OCI-M1 (cell line): ENCODE measurements at places on chromosomes 16 and 17.

DNA sequence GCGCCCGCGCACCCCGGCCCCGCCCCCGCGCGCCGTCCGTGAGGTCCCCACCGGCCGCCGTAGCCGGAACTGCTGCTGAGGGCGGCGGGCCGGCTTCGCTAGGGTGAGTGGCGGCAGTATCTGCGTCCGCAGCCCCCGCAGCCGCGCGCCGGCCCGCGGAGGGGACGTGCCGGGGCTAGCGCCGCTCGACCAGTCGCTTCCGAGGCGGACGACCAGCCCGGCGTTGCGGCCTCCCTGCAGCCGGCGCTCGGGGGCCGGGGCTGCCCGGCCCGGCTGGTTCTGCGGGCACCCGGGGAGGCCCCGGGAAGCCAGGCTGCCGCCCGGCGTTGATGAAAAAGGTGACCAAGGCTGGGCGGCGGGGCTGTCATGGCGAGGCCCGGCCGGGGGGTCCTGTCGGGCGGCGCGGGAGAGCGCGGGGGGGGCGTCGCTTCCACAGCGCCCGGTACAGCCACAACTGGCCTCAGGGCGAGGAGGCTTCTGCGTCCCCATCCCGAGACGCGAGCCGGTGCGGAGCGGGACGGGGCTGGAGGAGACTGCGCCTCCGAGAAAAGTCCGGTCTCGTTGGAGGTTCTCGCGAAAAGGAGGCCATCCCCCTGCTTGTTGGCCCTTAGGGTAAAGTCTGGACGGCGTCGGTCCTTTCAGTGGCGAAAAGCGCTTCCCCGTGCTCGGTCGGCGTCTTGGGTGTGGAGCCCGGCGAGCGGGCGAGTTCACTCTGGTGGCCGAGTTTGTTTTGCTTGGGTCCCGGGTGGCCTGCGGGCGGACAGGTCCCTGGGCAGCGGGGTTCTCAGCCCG lies at the start of gene CRAMP1:
TSS of gene CRAMP1 (plus strand) at position 41 of the 792 bp plus-strand sequence. CDS start 2,280 bp downstream, outside the sequence.
- peak; percentile 56 for DNase-seq

- no peak for DNase-seq
Measured at GRCh38 chr16:11374255-11374654, 29.0 kb downstream of the RMI2 start.

GRCh38 chr17:17900615-17901520 lies 64.1 kb upstream of the SREBF1 start:
- DNase-seq: peak; percentile 54

- no peak for DNase-seq
Measured at GRCh38 chr16:24156777-24157176, 99.4 kb upstream of the CACNG3 start.

DNA sequence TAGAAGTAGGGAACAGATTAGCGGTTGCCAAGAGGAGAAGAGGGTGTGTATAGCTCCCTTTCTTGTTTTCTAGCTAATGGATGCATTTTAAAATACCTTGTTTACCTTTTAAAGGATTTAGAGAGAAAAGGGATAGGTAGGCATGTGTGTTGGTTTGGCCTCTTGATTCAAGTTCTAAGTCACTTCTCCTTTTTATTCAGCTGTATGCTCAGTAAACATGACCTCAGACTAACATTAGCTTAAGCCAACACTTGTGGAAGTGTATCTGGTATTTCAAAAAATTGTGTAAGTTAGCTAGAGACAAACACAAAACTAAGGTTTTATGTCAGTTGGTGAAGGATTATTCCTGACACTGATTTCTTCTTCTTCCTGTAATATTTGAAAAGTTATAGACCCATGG lies 204.1 kb upstream of the NOG start:
- DNase-seq: no peak

GRCh38 chr16:58011652-58012051 lies 10.4 kb downstream of the USB1 start:
- DNase-seq: no peak

DNA sequence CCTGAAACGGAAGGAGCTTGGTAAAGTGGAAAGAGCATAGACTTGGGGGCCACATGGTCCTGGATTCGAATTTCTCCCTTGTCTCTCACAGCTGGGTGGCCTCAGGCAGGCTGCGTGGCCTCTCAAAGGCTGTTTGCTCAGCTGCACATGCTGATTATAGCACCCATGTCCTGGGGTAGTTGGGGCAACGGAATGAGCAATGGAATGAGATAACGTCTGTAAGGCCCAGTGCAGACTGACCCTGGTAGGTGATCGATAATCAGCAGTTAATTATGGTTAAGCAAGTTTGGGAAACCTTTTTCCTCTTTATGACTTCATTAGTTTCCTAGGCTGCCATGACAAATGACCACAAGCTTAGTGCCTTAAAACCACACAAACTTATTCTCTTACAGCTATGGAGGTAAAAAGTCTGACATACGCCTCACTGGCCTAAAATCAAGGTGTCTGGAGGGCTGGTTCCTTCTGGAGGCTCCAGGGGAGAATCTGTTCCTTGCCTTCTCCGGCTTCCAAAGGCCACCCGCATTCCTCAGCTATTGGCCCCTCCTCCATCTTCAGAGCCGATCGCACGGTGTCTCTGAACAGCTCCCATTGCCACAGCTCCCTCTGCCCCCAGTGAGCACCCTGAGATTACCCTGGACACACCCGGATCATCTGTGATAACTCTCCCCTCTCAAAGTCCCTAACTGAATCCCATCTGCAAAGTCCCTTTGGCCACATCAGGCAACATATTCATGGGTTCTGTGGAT lies 294.9 kb upstream of the FOXF1 start:
- no peak for DNase-seq

GRCh38 chr16:51996516-51996915 lies 550.4 kb downstream of the TOX3 start:
- no peak for DNase-seq

DNA sequence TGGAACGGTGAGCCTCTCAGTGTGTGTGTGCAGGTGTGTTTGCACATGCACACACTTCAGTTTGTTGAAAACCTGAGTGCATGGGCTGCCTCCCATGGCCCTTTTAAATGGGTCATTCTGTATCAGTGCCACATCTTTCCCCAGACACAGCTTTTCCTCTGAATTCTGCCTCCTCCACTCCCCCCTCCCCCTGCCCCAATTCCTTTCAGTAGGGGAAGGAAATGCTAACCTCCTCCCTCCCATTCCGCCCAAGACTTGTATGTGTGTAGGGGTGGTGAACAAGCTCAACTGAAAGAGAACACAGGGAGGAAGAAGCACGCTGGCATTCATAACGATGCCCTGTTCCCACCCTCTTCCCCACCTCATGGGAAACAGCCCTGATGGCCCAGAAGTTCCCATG lies 34.3 kb downstream of the C17orf75 start:
- DNase-seq: no peak

DNA sequence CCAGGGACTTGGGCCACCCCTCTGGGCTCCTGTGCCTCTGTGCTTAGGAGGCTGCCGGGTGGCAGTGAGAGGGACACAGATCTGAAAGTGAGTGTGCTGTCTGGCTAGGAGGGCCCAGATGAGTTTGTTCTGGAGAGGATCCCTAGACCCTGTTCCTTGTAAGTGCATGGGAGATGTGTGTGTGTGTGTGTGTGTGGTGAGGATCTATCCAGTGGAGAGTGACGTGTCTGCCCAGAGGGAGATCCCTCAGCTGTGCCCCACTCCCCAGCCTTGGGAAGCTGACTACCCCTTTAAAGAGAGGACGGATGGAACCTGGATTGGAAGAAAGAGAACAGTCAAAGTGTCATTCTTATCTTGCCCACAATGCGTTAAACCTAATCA lies 25.5 kb upstream of the CDC42EP4 start:
- no peak for DNase-seq

GRCh38 chr17:1762233-1762900 lies 507 bp downstream of the SERPINF1 start:
- DNase-seq: peak; percentile 69
